Activated CD4-positive, alpha-beta T cell treated with anti-CD3 and anti-CD28 coated beads, Interleukin-2, amount 10 ng/mL, durations not matched to agents 7 days and 5 days (primary cell): ENCODE measurements at places on chromosomes 6 and 20. TPM values are rescaled to one million over a fixed set of nuclear protein-coding genes. Genes with fewer than 3 reads are reported as not detected.
A peak's percentile ranks its signal among the peaks of the same experiment; 100 is the strongest.

HINT3 gene
- 7.5 TPM for total RNA-seq

DDX43 gene
- total RNA-seq: 1.7 TPM

HEY2 gene
- not detected for total RNA-seq

CD40 gene
- 1.5 TPM for total RNA-seq

DEFB132 gene
- not detected for total RNA-seq

DNA sequence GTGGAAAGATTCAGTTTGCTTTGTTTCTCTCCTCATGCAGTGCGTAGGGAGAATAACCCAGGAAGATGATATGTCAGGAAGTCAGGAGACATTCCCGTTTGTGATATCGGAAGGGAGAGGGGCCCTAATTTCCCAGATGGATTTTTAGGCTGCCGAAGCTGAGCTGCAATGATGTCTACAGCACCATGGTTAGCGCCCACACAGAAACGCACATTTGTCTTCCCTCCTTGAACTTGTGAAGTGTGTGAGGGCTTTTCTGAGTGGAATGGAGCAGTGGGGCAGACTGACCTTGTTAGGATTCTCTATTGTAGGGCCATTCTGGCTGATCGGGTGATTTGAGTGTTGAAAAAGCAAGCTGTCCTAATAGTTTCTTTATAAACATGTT, 191.3 kb upstream of the ARG1 start:
- peaks cover 3% of the 10 kb centered on the region for H3K36me3 ChIP-seq
- no peak overlapping the region for H3K4me3 ChIP-seq
- H3K27me3 ChIP-seq: no peaks in the 10 kb centered on the region
- no peak overlapping the region for H3K27ac ChIP-seq
- no peaks in the 10 kb centered on the region for H3K4me1 ChIP-seq

DNA sequence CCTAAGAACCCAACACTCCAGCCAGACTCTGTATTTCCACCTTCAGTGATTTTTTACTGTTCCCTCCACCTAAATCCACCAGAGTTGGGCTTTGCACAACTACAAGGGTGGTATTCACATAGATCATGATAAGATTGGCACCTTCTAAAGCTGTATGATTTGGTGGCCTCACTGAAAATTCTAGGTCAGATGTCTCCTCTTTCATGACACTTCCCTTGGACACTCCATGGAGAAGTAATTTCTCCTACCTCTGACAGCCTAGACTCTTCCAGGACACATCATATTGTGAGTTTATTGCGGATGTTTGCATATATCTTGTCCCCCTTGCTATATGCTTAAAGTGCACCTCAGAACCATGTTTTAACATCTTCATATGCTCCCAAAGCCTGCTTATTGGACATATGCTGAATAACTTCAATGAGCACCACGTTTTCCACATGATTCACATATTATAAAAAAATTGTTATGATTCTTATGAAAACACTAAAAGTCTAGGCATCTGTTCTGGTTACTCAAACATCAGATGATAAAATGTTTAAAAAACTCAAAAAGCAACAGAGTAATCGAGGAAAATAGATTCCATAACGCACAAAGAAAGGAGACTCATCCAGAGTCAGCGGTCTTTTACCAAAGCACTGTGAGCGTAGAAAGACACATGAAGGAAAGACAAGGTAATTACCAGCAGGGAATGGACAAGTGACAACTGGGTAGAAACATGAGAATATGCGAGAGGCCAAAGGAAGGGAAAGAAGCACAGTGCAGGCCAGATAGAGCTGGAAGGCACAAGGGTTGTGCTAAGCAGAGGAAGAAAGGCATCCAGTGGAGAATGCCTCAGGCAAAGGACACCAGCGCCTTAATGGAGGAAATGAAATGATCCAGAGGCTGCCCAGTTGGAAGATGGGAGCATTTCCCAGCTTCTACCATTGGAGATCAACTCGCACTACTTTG, 46.5 kb downstream of the KIF16B start:
- no peak overlapping the region for H3K27ac ChIP-seq
- H3K4me1 ChIP-seq: no peaks in the 10 kb centered on the region
- H3K36me3 ChIP-seq: peaks cover 20% of the 10 kb centered on the region
- H3K4me3 ChIP-seq: no peak overlapping the region
- no peaks in the 10 kb centered on the region for H3K27me3 ChIP-seq

GRCh38 chr6:150710236-150710635, 110.6 kb downstream of the PLEKHG1 start:
- H3K4me1 ChIP-seq: no peaks in the 10 kb centered on the region
- H3K36me3 ChIP-seq: no peaks in the 10 kb centered on the region
- no peak for DNase-seq

DNA sequence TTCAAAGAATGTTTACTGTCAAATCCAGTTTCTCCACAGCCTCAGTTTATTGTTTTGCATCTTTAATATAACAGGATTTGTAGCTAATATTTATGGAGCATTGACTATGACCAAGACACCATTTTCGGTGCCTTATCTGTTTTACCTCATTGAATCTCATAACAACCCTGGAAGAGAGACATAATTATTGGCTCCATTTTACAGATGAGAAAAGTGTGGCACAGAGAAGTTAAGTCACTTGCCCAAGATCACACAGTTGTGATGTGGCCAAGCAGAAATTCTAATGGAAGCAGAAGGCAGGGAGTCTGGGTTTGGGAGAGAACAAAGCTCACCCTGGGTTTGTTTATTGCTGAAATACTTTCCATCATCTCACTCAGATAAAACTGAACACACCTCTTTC, 17.5 kb upstream of the NFATC2 start:
- no peaks in the 10 kb centered on the region for H3K36me3 ChIP-seq
- H3K27ac ChIP-seq: no peak overlapping the region
- peaks cover 25% of the 10 kb centered on the region for H3K4me1 ChIP-seq
- H3K27me3 ChIP-seq: peaks cover 60% of the 10 kb centered on the region

- no peaks in the 10 kb centered on the region for H3K4me1 ChIP-seq
- H3K36me3 ChIP-seq: no peaks in the 10 kb centered on the region
- H3K27ac ChIP-seq: no peak overlapping the region
- DNase-seq: no peak
- H3K4me3 ChIP-seq: no peak overlapping the region
- no peaks in the 10 kb centered on the region for H3K27me3 ChIP-seq
Measured at GRCh38 chr20:39691151-39691862, 729.2 kb downstream of the DHX35 start.

GRCh38 chr20:54468082-54468481, 7.3 kb upstream of the DOK5 start:
- no peak for DNase-seq
- no peaks in the 10 kb centered on the region for H3K4me1 ChIP-seq
- no peak overlapping the region for H3K4me3 ChIP-seq
- no peak overlapping the region for H3K27ac ChIP-seq
- peaks cover 2% of the 10 kb centered on the region for H3K27me3 ChIP-seq

DNA sequence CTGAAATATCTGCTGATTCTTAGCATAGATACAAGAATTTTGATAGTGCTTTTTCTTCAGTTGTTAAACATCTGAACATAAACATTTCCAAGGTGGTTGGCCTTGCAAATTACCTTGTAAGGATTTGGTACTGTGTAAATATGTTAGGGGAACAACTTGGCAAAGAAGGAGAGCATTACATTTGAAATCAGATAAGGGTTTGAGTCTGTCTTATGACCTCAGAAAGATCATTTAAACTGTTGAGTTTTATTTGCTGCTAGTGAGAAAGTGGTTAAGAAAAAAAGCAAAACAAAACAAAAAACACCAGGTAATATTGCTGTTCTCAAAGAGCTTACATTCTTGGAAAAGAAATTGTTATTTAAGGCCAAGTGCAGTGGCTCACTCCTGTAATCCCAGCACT, 56.5 kb downstream of the CD2AP start:
- H3K27me3 ChIP-seq: no peaks in the 10 kb centered on the region
- no peak for DNase-seq
- no peak overlapping the region for H3K27ac ChIP-seq
- peaks cover 17% of the 10 kb centered on the region for H3K4me1 ChIP-seq

GRCh38 chr6:10809098-10809497, 29.2 kb downstream of the MAK start:
- DNase-seq: no peak
- H3K4me1 ChIP-seq: no peaks in the 10 kb centered on the region
- no peak overlapping the region for H3K27ac ChIP-seq
- H3K27me3 ChIP-seq: no peaks in the 10 kb centered on the region
- H3K36me3 ChIP-seq: peaks cover 4% of the 10 kb centered on the region

DNA sequence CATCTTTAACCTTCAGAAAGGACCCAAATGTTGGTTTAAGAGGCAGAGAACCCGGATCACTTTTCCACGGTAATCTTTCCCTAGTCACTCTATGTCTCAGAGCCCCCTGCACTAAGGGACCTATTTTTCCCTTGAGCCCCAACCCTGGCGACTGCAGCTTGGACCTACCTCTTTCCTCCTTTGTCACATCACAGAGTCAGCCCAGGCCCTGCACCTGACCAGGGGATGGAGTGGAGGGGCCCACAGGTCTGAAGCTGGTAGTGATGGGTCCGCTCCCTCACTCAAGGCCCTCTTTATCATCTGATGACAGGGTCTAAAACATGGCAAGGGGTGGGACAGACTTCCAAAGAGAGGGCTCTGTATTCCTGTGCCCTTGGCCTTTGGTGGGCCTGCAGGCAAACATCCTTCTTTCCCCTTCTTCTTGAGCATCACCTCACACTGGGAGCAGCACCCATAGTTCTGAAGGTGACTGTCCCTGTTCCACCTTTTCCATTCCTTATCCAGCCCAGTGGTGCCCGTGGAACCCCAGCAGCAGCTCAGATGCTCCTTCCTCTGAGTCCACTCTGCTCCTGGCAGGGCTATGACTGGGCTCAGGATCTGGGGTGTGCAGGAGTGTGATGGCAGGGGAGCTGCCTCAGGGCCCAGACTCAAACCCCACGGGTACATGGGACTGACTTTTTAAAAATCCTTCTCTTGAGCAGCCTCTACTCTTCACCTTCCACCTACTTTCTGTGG, 6.3 kb downstream of the RAET1L start:
- no peak overlapping the region for H3K27ac ChIP-seq
- no peak overlapping the region for H3K4me3 ChIP-seq
- H3K4me1 ChIP-seq: peaks cover 20% of the 10 kb centered on the region
- no peaks in the 10 kb centered on the region for H3K36me3 ChIP-seq

DNA sequence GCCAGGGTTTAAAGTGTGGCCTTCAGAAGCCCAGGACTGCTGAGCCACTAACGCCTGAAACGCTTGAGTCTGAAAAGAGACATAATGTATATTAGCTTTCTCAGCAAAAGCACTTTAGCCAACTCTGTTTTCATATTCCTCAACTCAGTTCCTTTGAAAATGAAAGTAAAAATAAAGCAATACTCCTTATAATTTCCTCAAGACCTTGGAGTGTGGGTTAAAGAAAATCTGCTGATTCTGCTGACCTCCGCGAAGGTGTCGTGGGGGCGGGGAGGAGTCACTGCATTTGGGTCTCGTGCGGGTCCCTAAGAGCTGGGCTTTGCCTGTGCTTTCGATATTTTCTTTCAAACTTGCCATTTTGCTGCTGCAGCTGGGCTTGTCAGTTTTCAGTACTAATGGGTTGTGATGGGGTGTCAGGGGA, 142.2 kb upstream of the ARID1B start:
- peaks cover 22% of the 10 kb centered on the region for H3K4me1 ChIP-seq
- DNase-seq: no peak
- H3K27me3 ChIP-seq: no peaks in the 10 kb centered on the region

GRCh38 chr6:79778816-79779215, 147.7 kb downstream of the SH3BGRL2 start:
- no peak overlapping the region for H3K27ac ChIP-seq
- H3K27me3 ChIP-seq: peaks cover 1% of the 10 kb centered on the region
- no peak overlapping the region for H3K4me3 ChIP-seq

- peaks cover 50% of the 10 kb centered on the region for H3K36me3 ChIP-seq
- DNase-seq: no peak
- H3K4me3 ChIP-seq: no peak overlapping the region
- H3K27me3 ChIP-seq: no peaks in the 10 kb centered on the region
- peak overlapping the region; percentile 87 for H3K27ac ChIP-seq
Measured at GRCh38 chr20:32527052-32527446, 58.1 kb downstream of the NOL4L start.
